Stomach (tissue), 19 donors: ENCODE measurements at places on chromosomes 7 and 10.

DNA sequence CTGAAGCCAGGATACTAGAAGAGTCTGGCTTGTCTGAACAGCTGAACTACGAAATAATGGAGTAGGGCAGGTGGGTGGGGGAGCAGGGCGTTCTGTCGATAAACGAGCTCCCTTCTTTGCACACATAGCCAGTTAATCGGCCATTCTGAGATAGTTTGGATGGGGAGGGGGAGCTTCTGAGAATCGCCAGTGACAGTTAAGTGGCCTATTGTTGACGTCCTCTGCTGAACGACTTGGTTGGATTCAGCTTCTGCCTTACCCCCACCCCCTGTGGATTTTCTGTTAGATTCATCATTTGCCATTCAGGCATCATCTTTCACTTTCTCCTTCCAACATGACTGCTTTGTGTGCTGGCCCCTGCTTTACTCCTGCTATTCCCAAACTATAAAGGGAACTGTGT, 520 bp downstream of the CPA5 start:
- H3K4me1 ChIP-seq, result no peaks in the 10 kb centered on the region
- no peak overlapping the region for H3K27ac ChIP-seq
- H3K4me3 ChIP-seq, result no peak overlapping the region
- DNase-seq, result no peak
- no peaks in the 10 kb centered on the region for H3K36me3 ChIP-seq
- no peaks in the 10 kb centered on the region for H3K27me3 ChIP-seq

- peaks cover 60% of the 10 kb centered on the region for H3K36me3 ChIP-seq
- peak; percentile 84 for DNase-seq
- peaks cover 6% of the 10 kb centered on the region for H3K4me1 ChIP-seq
- H3K27ac ChIP-seq, result no peak overlapping the region
- H3K4me3 ChIP-seq, result no peak overlapping the region
Measured at GRCh38 chr7:129210256-129210988, 14.4 kb upstream of the AHCYL2 start.

DNA sequence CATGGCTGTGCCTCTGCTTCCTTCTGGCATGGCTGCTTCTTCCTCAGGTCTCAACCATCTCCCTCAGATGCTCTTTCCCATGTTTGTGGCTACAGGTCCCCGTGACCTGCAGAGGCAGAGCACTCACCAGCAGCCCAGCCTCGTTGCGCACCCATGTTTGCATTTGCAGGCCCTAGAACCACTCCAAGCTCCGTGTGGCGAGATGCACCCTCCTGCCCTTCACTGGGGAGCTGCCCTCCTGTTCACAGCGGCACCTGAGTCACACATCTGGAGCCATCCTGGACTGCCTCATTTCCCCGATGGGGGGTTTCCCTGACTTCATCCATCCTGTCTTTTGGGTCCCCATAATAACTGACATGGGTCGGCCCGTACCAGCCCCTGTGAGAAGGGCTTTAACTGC, 35.9 kb downstream of the EGFR start:
- H3K27me3 ChIP-seq, result no peaks in the 10 kb centered on the region
- H3K4me3 ChIP-seq, result no peak overlapping the region
- no peaks in the 10 kb centered on the region for H3K36me3 ChIP-seq
- H3K27ac ChIP-seq, result peak overlapping the region; percentile 61
- DNase-seq, result no peak

DNA sequence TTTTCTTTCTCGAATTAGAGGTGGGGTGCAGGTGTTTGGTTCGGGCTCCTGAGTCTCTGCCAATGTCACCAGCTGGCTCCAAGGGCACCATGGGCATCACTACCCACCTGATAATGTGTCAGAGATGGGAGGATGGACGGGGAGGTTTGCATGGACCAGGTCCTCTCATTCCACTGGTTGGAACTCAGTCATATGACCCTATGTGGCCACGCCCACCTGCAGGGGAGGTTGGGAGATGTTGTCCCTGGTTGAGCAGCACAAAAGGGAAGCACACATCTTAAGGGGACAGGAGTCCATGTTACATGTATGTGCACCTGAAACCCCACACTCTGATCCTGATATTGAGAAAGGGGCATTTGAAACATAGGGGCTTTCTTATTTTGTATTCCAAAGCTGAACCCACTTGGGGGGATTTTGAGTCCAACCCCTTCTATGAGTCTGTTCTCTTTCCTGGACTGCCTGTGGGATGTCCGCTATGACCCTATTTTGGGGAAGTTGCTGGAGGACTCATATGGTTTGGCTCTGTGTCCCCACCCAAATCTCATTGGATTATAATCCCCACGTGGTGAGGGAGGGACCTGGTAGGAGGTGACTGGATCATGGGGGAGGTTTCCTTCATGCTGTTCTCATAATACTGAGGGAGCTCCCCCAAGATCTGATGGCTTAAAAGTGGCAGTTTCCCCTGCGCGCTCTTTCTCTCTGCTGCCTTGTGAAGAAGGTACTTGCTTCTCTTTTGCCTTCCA, 66.9 kb upstream of the BAIAP2L1 start:
- no peak overlapping the region for H3K27ac ChIP-seq
- H3K27me3 ChIP-seq, result peaks cover 4% of the 10 kb centered on the region
- peaks cover 12% of the 10 kb centered on the region for H3K4me1 ChIP-seq
- H3K36me3 ChIP-seq, result no peaks in the 10 kb centered on the region

DNA sequence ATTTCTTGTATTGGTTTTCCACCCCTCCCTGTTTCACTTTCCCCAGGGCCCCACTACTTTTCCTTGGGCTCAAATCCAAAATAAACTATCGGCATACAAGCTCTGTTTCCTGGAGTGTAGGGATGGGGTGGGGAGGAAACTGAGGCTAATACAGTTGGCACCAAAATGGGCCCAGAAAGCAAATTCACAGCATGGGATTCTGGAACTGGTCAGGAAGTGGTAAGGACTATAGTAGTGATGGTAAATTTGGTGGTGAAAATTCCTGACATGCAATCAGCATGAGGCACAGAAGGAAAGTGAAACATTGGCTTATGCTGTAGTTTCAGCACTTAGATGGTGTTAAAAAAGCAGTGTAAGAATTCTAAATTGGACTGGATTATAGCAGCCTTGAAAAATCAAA, 8.7 kb upstream of the SAMD9L start:
- no peaks in the 10 kb centered on the region for H3K4me1 ChIP-seq
- no peaks in the 10 kb centered on the region for H3K36me3 ChIP-seq
- no peak overlapping the region for H3K4me3 ChIP-seq
- no peaks in the 10 kb centered on the region for H3K27me3 ChIP-seq
- H3K27ac ChIP-seq, result no peak overlapping the region

DNA sequence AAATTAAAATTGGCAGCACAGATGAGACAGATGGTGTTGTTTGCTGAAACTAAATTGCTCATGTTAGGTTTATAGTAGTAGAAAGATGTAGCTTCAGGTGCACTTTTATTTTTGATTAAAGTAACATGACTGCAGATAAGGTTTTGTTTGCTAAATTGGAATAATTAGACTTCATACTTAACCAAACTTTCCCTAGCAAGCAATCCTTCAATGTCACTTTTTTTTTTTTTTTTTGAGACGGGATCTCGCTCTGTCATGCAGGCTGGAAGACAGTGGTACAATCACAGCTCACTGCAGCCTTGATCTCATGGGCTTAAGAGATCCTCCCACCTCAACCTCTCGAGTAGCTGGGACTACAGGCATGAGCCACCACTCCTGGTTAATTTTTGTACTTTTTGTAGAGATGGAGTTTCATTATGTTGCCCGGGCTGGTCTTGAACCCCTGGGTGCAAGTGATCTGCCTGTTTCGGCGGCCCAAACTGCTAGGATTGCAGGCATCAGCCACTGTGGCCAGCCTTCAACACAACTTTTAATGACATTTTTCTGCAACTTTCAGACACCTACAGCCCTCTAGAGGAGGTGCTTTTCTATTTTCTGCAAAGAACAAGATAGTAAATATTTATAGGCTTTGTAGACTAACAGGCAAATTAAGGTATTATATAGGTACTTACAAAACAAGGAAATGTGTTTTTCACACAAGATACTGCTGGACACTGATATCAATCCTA, 84.8 kb upstream of the CCNY start:
- no peaks in the 10 kb centered on the region for H3K36me3 ChIP-seq
- H3K4me3 ChIP-seq, result no peak overlapping the region
- H3K27me3 ChIP-seq, result no peaks in the 10 kb centered on the region
- no peak for DNase-seq
- no peak overlapping the region for H3K27ac ChIP-seq
- H3K4me1 ChIP-seq, result no peaks in the 10 kb centered on the region

GRCh38 chr7:128396357-128396756, 13.4 kb downstream of the IMPDH1 start:
- no peak for DNase-seq
- no peak overlapping the region for H3K27ac ChIP-seq
- no peaks in the 10 kb centered on the region for H3K4me1 ChIP-seq
- H3K36me3 ChIP-seq, result peaks cover 100% of the 10 kb centered on the region
- H3K4me3 ChIP-seq, result no peak overlapping the region

DNA sequence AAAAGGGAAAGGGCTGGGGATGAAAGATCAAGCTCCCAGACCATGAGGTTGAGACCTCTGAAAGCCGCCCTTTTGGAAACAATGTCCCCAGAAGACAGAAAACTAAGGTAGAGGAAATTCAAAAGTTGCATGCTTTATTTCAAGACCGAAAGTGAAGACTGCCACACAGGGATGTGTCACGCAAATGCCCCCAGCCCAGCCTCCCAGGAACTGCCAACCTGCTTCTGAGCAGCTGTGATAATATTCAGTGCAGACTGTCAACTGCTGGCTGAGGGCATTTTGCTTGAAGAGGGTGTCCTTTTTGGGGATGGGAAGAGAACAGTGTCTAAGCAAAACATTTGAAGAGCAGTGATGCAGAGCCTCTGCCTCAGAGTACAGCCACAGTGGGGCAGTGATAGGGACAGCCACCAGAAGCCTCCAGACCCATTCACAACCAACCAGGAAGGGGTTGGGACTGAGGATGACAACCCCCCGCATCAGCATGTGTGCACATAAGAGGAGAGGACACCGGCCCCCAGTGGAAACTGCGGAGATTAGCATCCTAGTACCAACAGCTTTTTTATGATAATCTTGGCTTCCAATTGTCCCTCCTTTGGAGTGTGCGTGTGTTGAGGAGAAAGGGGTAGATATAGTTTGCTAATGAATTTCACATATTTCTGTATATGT, 34.7 kb upstream of the NFE2L3 start:
- H3K36me3 ChIP-seq, result no peaks in the 10 kb centered on the region
- no peaks in the 10 kb centered on the region for H3K4me1 ChIP-seq
- H3K27ac ChIP-seq, result no peak overlapping the region
- H3K27me3 ChIP-seq, result no peaks in the 10 kb centered on the region
- DNase-seq, result no peak

- H3K4me3 ChIP-seq, result no peak overlapping the region
- no peaks in the 10 kb centered on the region for H3K4me1 ChIP-seq
- H3K27ac ChIP-seq, result no peak overlapping the region
- no peaks in the 10 kb centered on the region for H3K36me3 ChIP-seq
Measured at GRCh38 chr7:149833495-149834130, 4.6 kb upstream of the ZNF862 start.

- no peak for DNase-seq
- no peaks in the 10 kb centered on the region for H3K27me3 ChIP-seq
- H3K27ac ChIP-seq, result no peak overlapping the region
- peaks cover 26% of the 10 kb centered on the region for H3K36me3 ChIP-seq
- H3K4me3 ChIP-seq, result no peak overlapping the region
Measured at GRCh38 chr7:107559864-107560263, 3.9 kb downstream of the COG5 start.

DNA sequence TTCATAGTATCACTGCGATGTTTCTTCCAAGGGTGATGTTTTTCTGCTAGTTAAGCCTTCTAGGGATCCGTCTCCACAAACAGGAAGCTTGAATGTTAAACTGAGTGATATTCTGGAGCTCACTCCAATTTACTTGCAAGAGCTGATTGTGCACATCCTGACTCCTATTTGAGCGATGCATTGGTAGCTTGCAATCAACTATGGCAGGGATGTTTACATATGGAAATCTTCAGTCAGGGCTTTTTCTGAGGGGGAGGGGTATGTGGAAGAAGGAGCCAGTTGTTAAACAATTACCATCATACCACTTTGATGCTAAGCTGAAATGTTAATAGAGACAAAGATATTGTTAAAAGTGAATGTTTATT, 43.2 kb upstream of the NXPH1 start:
- no peak for DNase-seq
- H3K4me1 ChIP-seq, result peaks cover 8% of the 10 kb centered on the region
- H3K27me3 ChIP-seq, result no peaks in the 10 kb centered on the region
- no peak overlapping the region for H3K27ac ChIP-seq

GRCh38 chr10:100201549-100201948, 15.7 kb upstream of the ERLIN1 start:
- DNase-seq, result no peak
- H3K36me3 ChIP-seq, result peaks cover 97% of the 10 kb centered on the region
- H3K27ac ChIP-seq, result no peak overlapping the region
- H3K4me3 ChIP-seq, result no peak overlapping the region
- no peaks in the 10 kb centered on the region for H3K27me3 ChIP-seq

- no peaks in the 10 kb centered on the region for H3K36me3 ChIP-seq
- H3K4me3 ChIP-seq, result no peak overlapping the region
- H3K27ac ChIP-seq, result no peak overlapping the region
- H3K4me1 ChIP-seq, result no peaks in the 10 kb centered on the region
Measured at GRCh38 chr7:65503434-65504152, 129.9 kb downstream of the ZNF92 start.

- H3K4me1 ChIP-seq, result no peaks in the 10 kb centered on the region
- H3K27ac ChIP-seq, result no peak overlapping the region
- no peak overlapping the region for H3K4me3 ChIP-seq
- no peak for DNase-seq
- H3K27me3 ChIP-seq, result no peaks in the 10 kb centered on the region
Measured at GRCh38 chr7:36605261-36606051, 118.8 kb downstream of the AOAH start.

- DNase-seq, result no peak
- H3K36me3 ChIP-seq, result no peaks in the 10 kb centered on the region
- no peak overlapping the region for H3K27ac ChIP-seq
- H3K4me3 ChIP-seq, result no peak overlapping the region
- no peaks in the 10 kb centered on the region for H3K27me3 ChIP-seq
- no peaks in the 10 kb centered on the region for H3K4me1 ChIP-seq
Measured at GRCh38 chr10:3241274-3241921, 68.8 kb upstream of the PITRM1 start.

- DNase-seq, result no peak
- no peaks in the 10 kb centered on the region for H3K27me3 ChIP-seq
- no peaks in the 10 kb centered on the region for H3K4me1 ChIP-seq
- no peaks in the 10 kb centered on the region for H3K36me3 ChIP-seq
- H3K27ac ChIP-seq, result no peak overlapping the region
Measured at GRCh38 chr10:103726637-103727036, 128.7 kb downstream of the SH3PXD2A start.

DNA sequence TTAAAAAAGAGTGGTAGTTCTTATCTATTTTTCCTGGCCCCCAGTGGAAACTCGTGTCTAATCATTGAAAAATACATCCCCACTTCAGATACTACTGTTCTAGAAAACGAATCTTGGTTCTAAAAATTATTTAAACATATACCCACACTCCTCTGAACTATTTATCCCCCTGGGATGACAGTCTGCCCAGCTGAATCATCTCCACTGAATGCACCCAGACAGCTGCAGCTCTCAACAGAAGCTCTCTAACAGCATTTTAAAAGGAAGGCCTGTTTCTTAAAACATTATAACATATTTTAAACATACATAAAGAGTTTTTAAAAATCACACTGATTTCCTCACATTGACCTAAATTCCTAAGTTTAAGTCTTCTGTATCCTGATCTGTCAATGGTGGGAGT, 544.6 kb upstream of the PHF14 start:
- DNase-seq, result no peak
- H3K27me3 ChIP-seq, result no peaks in the 10 kb centered on the region
- no peaks in the 10 kb centered on the region for H3K4me1 ChIP-seq
- H3K4me3 ChIP-seq, result no peak overlapping the region
- no peaks in the 10 kb centered on the region for H3K36me3 ChIP-seq
